Left ventricle myocardium inferior (tissue), 1 donor: ENCODE measurements at places on chromosomes 12 and 14.
A peak's percentile ranks its signal among the peaks of the same experiment; 100 is the strongest.

DNA sequence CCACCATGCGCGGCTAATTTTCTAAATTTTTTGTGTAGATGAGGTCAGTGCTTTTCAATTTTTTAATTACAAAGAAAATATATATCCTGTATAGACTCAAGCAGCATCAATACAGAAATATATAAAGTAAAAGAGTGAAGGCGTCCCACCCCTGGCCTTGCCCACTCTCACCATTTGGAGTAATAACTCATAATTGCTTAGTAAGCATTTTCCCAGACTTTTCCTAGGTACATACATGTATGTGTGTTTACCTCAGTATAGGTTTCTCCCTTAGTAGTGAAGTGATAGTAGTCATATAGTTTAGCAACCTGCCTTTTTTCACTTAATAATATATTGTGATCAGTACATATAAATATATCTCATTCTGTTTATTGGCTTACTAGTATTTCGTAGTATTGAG lies 200.1 kb downstream of the NUBPL start:
- no peaks in the 10 kb centered on the region for H3K27me3 ChIP-seq
- H3K4me1 ChIP-seq, result no peaks in the 10 kb centered on the region
- no peak overlapping the region for H3K27ac ChIP-seq
- H3K4me3 ChIP-seq, result no peak overlapping the region
- H3K36me3 ChIP-seq, result no peaks in the 10 kb centered on the region
- no peak for DNase-seq

GRCh38 chr12:43115441-43116160 lies 436.4 kb downstream of the ADAMTS20 start:
- H3K27ac ChIP-seq, result no peak overlapping the region
- H3K27me3 ChIP-seq, result no peaks in the 10 kb centered on the region
- no peaks in the 10 kb centered on the region for H3K36me3 ChIP-seq
- H3K4me1 ChIP-seq, result no peaks in the 10 kb centered on the region

GRCh38 chr14:52266782-52267181 lies 716 bp upstream of the PTGDR start:
- DNase-seq, result no peak
- H3K4me1 ChIP-seq, result peaks cover 42% of the 10 kb centered on the region
- H3K36me3 ChIP-seq, result no peaks in the 10 kb centered on the region
- H3K27me3 ChIP-seq, result peaks cover 38% of the 10 kb centered on the region
- H3K27ac ChIP-seq, result peak overlapping the region; percentile 80

DNA sequence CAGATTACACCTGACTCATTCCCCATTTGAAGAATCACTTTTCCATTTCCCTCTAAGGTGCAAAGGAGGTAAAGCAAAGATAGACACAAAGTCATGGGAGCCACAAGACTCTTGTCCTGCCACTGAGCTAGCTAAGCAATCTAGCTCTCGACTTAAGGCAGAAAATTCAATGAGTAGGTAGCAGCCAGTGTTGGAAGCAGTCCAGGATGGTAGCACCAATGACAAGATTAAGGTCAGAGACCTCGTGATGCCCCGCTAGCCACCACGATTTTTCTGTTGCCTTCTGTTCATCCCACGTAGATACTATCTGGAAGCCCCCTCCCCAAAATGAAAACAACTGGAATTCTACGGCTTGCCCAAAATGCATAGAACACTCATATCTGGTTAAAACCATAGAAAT lies 1.4 kb downstream of the VAMP1 start:
- no peaks in the 10 kb centered on the region for H3K27me3 ChIP-seq
- DNase-seq, result no peak
- peaks cover 35% of the 10 kb centered on the region for H3K4me1 ChIP-seq

- H3K4me1 ChIP-seq, result no peaks in the 10 kb centered on the region
- no peak overlapping the region for H3K4me3 ChIP-seq
- no peak for DNase-seq
- no peak overlapping the region for H3K27ac ChIP-seq
- H3K27me3 ChIP-seq, result no peaks in the 10 kb centered on the region
These were observed 20.6 kb upstream of the PKP2 start for GRCh38 chr12:32917094-32917611.

GRCh38 chr12:11954181-11954580 lies 116.6 kb upstream of the BCL2L14 start:
- H3K27me3 ChIP-seq, result peaks cover 36% of the 10 kb centered on the region
- no peak overlapping the region for H3K27ac ChIP-seq

- DNase-seq, result no peak
- no peak overlapping the region for H3K4me3 ChIP-seq
These were observed 238.9 kb downstream of the PHLDA1 start for GRCh38 chr12:75792687-75793086.

DNA sequence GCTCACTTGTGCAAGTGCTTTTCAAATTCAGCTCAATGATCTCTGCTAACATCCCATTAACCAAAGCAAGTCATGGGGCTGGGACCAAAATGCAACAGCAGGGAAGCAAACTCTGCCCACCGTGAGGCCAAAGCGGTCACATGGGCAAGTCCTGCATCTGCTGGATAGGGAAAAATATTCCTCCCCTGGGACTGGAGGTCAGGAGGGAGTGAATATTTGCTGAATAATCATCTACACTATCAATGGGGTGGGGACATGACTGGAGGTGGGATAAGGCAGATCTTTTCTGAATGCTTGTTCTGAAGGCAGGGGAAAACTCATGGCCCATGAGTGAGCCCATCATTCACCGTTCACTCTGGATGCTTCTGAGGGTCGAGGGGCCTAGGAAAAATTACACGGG lies 45.1 kb upstream of the VRK1 start:
- DNase-seq, result no peak
- H3K4me1 ChIP-seq, result no peaks in the 10 kb centered on the region
- H3K36me3 ChIP-seq, result no peaks in the 10 kb centered on the region
- peaks cover 80% of the 10 kb centered on the region for H3K27me3 ChIP-seq
- H3K4me3 ChIP-seq, result no peak overlapping the region
- no peak overlapping the region for H3K27ac ChIP-seq

GRCh38 chr14:52977798-52978197 lies 26.9 kb upstream of the FERMT2 start:
- H3K36me3 ChIP-seq, result no peaks in the 10 kb centered on the region

DNA sequence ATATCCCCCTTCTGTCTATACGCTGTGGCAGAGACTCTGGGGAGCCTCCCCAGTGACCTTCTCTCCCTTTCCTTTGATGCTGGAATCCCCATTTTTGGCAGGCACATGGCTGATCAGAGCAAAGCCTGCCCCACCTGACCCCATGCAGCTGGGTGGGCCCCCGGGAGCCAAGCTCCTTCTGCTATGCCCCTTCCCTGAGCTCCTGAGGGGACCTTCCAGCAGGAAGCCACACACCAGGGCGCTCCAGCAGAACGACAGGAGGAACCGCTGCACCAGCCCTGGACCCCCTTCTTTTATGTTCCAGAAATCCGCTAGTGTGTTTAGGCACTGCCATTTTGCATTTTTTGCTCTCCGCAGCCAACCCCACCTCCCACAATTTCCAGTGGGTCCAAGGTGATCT lies 44.6 kb downstream of the TRAFD1 start:
- no peak for DNase-seq
- peaks cover 11% of the 10 kb centered on the region for H3K4me1 ChIP-seq
- H3K4me3 ChIP-seq, result no peak overlapping the region
- H3K36me3 ChIP-seq, result peaks cover 64% of the 10 kb centered on the region

GRCh38 chr12:50845021-50845647 lies 2.4 kb downstream of the TMPRSS12 start:
- no peak overlapping the region for H3K4me3 ChIP-seq
- H3K27ac ChIP-seq, result no peak overlapping the region
- H3K36me3 ChIP-seq, result no peaks in the 10 kb centered on the region
- H3K4me1 ChIP-seq, result no peaks in the 10 kb centered on the region

- peaks cover 10% of the 10 kb centered on the region for H3K27me3 ChIP-seq
- no peaks in the 10 kb centered on the region for H3K4me1 ChIP-seq
- no peak overlapping the region for H3K4me3 ChIP-seq
These were observed 16.8 kb upstream of the LEMD3 start for GRCh38 chr12:65152596-65152995.

- H3K4me1 ChIP-seq, result no peaks in the 10 kb centered on the region
- no peak overlapping the region for H3K4me3 ChIP-seq
- H3K27me3 ChIP-seq, result no peaks in the 10 kb centered on the region
- no peak for DNase-seq
- no peak overlapping the region for H3K27ac ChIP-seq
These were observed 693.2 kb upstream of the MIS18BP1 start for GRCh38 chr14:45946251-45946650.

DNA sequence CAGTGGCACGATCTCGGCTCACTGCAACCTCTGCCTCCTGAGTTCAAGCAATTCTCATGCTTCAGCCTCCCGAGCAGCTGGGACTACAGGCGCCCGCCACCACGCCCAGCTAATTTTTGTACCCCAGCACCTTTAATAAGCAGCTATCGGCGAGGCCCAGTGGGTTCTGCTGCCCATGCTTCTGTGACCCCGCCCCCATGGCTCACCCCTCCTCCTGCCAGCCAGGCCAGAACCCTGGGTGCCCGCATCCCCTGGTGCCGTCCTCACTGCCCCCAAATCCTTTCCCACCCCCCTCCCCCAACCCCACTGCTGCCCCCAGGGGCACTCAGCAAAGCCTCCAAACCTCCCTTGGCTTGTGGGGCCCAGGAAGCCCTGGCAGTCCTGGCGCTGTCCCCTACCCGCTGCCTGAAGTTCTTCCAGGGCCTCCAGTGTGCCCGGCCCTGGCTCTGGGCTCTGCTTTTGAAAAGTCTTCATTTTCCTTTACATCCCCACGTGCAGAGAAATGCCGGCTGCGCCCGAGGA lies 14.5 kb downstream of the BAG5 start:
- no peaks in the 10 kb centered on the region for H3K27me3 ChIP-seq
- peaks cover 73% of the 10 kb centered on the region for H3K4me1 ChIP-seq
- no peak overlapping the region for H3K27ac ChIP-seq
- H3K36me3 ChIP-seq, result no peaks in the 10 kb centered on the region

GRCh38 chr14:90576981-90577660 lies 180.3 kb downstream of the CALM1 start:
- H3K27me3 ChIP-seq, result no peaks in the 10 kb centered on the region
- no peak for DNase-seq
- H3K27ac ChIP-seq, result peak overlapping the region; percentile 87
- H3K4me3 ChIP-seq, result no peak overlapping the region
- peaks cover 13% of the 10 kb centered on the region for H3K36me3 ChIP-seq
- H3K4me1 ChIP-seq, result peaks cover 77% of the 10 kb centered on the region

GRCh38 chr12:131635491-131636122 lies 75.3 kb upstream of the SFSWAP start:
- no peaks in the 10 kb centered on the region for H3K4me1 ChIP-seq
- DNase-seq, result no peak
- H3K4me3 ChIP-seq, result no peak overlapping the region
- H3K27me3 ChIP-seq, result peaks cover 76% of the 10 kb centered on the region
- no peaks in the 10 kb centered on the region for H3K36me3 ChIP-seq

- DNase-seq, result no peak
- no peak overlapping the region for H3K27ac ChIP-seq
These were observed 33.5 kb downstream of the TSHR start for GRCh38 chr14:80988735-80989429.

DNA sequence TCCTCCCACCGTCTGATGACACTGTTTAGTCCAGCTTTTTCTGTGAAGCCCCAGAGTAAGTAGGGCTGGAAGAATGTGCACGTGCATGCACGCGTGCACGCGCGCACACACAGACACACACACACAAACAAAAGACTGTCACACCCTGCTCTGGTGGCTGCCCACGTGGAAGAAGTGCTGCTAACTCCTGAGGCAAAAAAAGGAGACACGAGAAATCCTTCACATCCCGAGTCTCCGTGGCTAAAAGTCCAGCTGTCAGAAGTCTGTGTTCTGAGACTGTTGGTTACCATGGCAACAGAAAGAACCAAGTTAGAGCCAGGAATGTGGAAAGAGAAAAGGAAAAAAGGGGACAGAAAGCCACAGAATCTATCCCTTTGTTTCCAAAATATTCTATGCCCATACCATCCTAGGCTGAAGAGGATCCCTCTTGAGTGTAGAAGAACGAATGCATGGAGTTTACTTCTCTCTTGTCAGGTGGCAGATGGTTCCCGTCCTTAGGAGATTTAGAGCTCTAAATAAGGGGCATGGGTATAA lies 1.6 kb upstream of the C12orf71 start:
- no peak for DNase-seq
- H3K4me1 ChIP-seq, result no peaks in the 10 kb centered on the region
- H3K4me3 ChIP-seq, result no peak overlapping the region
- no peaks in the 10 kb centered on the region for H3K27me3 ChIP-seq
- no peaks in the 10 kb centered on the region for H3K36me3 ChIP-seq
